K562 (cell line): ENCODE measurements at places on chromosomes 7 and 10. TPM values are rescaled to one million over a fixed set of nuclear protein-coding genes. Genes with fewer than 3 reads are reported as not detected.

The MCM7 gene
- total RNA-seq: 588 and 616 TPM in 2 replicates

The OLAH gene
- not detected in 2 replicates for total RNA-seq

The ERCC6 gene
- total RNA-seq: 15.7 and 17.3 TPM in 2 replicates

The CTAGE8 gene
- 0.11 TPM in 1 of 2 replicates, not detected in the other for total RNA-seq

The PRKG1 gene
- total RNA-seq: 0.07 and 0.22 TPM in 2 replicates

The SCIN gene
- 9.7 and 10.6 TPM in 2 replicates for total RNA-seq

The NPY4R2 gene
- not detected in 2 replicates for total RNA-seq

The TBX20 gene
- total RNA-seq: not detected in 2 replicates
